ENCODE measurements at places on chromosomes 5 and 9.

- DNase-seq: no peak
Measured at GRCh38 chr9:108077556-108077955, 588.0 kb upstream of the KLF4 start.

GRCh38 chr9:138051586-138052321 is 174.2 kb downstream of the CACNA1B start:
- DNase-seq: no peak

- DNase-seq: no peak
Measured at GRCh38 chr9:112620388-112620787, 97.5 kb downstream of the INIP start.

DNA sequence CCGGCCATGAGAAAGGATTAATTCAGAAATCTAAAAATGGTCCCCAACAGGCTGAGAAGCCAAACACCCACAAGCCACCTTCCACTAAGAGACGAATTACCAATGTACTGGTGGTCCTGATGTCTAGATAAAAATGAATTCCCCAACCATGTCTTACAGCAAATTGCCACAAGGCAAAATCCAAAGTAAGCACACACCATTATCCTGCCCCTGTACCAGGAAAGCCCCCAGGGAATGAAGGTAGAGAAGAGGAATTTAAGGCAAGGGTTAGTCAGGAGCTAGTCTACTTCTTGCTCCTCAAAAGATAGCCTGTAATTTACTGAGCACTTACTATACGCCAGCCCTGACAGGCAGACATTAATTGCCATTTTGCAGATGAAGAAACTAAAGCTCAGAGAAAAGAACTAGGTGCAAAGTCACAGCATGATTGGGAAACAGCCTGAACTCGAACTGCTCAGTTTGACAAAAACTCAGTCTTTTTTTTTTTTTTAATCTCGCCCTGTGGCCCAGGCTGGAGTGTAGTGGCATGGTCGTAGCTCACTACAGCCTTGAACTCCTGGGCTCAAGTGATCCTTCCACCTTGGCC is 64.3 kb downstream of the RAPGEF1 start:
- no peak for DNase-seq

DNA sequence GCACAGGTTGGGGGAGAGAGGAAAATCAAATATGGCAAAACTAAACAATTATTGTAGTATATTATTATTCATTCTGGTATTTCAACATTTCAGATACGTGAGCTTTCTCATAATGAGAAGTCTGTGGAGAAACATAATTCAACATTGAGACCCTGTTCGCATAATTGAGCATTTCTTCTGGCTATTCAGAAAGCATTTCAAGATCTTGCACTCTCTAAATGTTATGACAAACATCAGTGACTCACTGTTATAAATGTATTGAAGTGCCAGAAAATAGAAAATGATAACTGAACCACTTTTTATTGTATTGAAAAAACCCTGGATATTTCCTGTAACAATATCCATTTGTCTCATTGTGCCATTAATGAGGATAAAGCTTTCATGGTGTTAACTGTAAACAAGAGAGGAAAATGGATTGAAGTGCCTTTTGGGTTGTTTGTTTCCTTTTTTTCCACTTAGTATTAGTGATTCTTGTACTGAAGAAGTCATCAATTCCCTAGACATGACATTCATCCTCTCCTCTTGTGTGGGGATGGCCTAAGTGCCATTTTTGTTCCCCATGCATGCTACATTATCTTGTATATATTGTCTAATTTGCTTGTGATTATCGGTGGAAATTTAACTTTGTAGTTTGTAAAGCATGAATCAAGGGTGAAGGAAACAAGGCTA is 124.6 kb downstream of the CAMK4 start:
- DNase-seq: no peak

DNA sequence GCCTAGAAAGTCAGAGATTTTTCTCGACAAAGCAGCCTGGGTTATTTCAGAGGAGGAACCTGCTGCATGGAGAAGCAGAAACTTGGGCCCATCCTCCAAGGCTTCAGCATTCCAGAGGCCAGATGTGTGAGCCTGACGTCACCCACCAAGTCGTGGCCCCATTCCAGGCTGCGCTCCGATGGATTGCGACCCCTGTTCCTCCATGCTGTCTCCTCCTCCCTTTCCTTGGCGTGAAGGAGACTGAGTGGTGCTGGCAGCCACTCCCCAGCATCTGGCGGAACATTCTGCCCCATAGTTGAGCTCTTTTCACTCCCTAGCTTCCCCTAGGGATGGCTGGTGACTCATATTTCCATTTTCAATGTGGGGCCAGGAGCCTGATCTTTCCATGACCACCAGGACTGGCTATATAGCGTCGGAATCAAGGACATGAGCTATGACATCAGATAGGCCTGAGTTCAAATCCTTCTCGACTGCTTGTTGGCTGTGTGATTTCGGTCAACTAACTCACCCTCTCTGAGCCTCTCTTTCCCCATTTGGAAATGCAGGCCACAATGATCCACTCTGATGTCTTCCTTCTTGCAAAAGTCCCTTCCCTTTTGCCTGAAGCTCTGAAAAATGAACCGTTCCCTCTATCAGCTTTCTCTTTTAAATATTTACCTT is 24.5 kb upstream of the DUSP1 start:
- no peak for DNase-seq
